ENCODE measurements at places on chromosomes 6 and 20.

DNA sequence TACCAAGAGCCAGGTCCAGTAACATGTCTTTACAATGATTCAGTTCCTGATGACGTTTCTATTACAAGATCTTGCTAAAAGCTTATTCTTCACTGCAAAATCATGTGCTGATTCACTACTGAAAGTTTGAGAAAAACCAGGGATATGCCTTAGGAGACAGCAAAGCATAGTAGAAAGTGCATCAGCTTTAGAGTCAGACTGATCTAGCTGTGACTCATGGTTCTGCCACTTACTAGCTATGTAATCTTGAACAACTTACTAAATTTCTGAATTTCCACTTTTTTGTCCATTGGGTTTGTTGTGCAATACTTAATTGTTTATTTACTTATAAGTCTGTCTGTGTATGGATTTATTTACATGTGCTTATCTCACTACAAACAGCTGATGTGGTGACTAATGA, 198.5 kb upstream of the RSPO3 start:
- no peak for DNase-seq

GRCh38 chr6:17877895-17878440, 109.5 kb downstream of the KIF13A start:
- DNase-seq, result no peak

DNA sequence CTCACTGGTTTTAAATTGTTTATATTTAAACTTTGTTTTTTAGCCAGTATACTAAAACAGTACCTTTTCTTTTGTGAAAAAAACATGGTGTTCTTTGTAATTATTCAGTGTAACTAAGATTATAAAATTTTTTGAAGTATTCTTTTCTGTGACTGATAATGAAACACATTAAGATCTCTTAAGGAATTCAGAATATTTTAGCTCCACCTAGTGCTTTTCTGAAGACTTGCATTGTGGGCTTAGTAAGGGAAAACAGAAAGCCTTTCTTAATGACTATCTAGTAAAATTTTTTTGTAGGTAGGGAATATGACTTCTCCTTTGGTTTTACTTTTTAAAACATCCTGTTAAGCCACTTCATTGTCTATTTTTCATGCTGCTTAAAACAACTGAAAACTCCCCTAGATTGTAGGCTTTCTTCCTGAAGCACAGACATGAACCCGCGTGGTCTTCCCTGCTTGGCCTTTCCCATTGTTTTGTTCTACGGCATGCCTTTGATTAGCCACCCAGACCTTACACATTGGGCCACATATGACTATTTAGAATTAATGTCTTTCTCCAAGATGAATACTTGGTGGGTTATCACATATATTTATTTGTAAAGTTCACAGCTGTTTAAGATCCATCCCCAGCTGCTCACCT, 72.1 kb downstream of the AFDN start:
- peak; percentile 7 for DNase-seq

GRCh38 chr20:53738039-53738944, 144.7 kb upstream of the ZNF217 start:
- DNase-seq, result no peak
